Testis (tissue), 5 donors: ENCODE measurements at places on chromosomes 3 and 15.

DNA sequence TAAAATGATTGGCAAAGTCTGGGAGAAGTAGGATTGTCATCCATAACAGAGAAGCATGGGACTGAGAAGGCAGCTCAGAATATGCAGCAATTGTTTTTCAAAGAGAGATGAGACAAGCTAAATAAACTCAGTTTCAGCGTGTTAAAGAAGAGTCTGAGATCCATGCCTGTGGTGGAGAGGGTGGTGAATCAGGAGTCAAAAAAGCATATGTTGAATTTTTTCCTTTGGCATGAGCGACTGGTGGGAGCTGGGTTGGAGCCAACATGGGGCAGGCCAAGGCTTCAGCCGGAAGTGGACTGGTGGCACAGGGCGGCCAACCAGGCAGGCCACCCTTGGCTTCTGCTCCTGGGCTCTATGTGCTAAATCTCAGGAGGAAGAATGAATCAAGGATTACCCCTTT lies 102.0 kb downstream of the SST start:
- DNase-seq: no peak
- H3K27me3 ChIP-seq: no peaks in the 10 kb centered on the region
- no peak overlapping the region for H3K4me3 ChIP-seq
- H3K4me1 ChIP-seq: peaks cover 19% of the 10 kb centered on the region
- H3K27ac ChIP-seq: no peak overlapping the region

DNA sequence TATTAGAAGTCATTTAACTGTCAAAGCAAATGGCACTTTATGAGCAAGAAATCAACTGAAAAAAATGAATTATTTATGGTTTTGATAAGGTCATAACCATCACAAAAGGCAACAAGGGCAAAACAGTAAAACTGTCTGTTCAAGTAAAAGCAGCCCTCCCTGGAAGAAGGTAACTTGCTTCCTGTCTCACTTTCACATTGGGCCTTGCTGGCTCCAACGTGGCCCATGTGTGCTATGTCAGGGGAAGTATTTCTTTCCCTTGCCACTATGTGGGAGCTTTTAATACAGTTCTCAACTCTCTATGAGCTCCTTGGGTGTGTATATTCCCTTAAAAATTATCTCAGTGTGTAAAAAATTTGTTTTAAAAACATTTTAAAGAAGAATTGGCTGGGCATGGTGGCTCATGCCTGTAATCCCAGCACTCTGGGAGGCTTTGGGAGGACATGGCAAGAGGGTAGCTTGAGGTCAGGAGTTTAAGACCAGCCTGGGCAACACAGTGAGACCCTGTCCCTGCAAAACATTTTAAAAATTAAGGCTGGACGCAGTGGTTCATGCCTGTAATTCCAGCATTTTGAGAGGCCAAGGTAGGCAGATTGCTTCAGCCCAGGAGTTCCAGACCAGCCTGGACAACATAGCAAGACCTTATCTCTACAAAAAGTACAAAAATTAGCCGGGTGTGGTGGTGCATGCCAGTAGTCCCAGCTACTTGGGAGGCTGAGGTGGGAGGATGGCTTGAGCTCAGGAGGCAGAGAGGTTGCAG lies 45.2 kb upstream of the TJP1 start:
- no peaks in the 10 kb centered on the region for H3K36me3 ChIP-seq
- H3K27ac ChIP-seq: peak overlapping the region; percentile 40
- H3K27me3 ChIP-seq: no peaks in the 10 kb centered on the region
- peaks cover 66% of the 10 kb centered on the region for H3K4me1 ChIP-seq
- H3K4me3 ChIP-seq: no peak overlapping the region

- H3K4me3 ChIP-seq: no peak overlapping the region
- H3K36me3 ChIP-seq: no peaks in the 10 kb centered on the region
- no peak for DNase-seq
Measured at GRCh38 chr3:134453631-134454030, 32.2 kb downstream of the ANAPC13 start.

- H3K4me3 ChIP-seq: no peak overlapping the region
- no peaks in the 10 kb centered on the region for H3K36me3 ChIP-seq
- no peak overlapping the region for H3K27ac ChIP-seq
- DNase-seq: no peak
Measured at GRCh38 chr3:185488465-185488864, 10.4 kb downstream of the TMEM41A start.

GRCh38 chr15:25543196-25543595 lies 104.4 kb upstream of the UBE3A start:
- DNase-seq: peak; percentile 84
- no peak overlapping the region for H3K4me3 ChIP-seq
- no peaks in the 10 kb centered on the region for H3K36me3 ChIP-seq

GRCh38 chr3:134064081-134064480 lies 34.4 kb upstream of the SLCO2A1 start:
- no peak overlapping the region for H3K27ac ChIP-seq
- H3K4me1 ChIP-seq: peaks cover 14% of the 10 kb centered on the region
- H3K4me3 ChIP-seq: no peak overlapping the region
- H3K36me3 ChIP-seq: no peaks in the 10 kb centered on the region
- peak; percentile 0 for DNase-seq

GRCh38 chr3:178443634-178444033 lies 92.6 kb upstream of the KCNMB2 start:
- no peak overlapping the region for H3K27ac ChIP-seq
- no peak for DNase-seq
- H3K4me1 ChIP-seq: no peaks in the 10 kb centered on the region

GRCh38 chr15:96237002-96237401 lies 93.5 kb upstream of the NR2F2 start:
- DNase-seq: no peak
- no peak overlapping the region for H3K4me3 ChIP-seq
- H3K36me3 ChIP-seq: no peaks in the 10 kb centered on the region
- H3K27me3 ChIP-seq: no peaks in the 10 kb centered on the region
- H3K27ac ChIP-seq: no peak overlapping the region

GRCh38 chr3:45781841-45782240 lies 14.5 kb downstream of the SLC6A20 start:
- H3K27me3 ChIP-seq: no peaks in the 10 kb centered on the region
- H3K36me3 ChIP-seq: no peaks in the 10 kb centered on the region
- no peak for DNase-seq
- no peak overlapping the region for H3K4me3 ChIP-seq

DNA sequence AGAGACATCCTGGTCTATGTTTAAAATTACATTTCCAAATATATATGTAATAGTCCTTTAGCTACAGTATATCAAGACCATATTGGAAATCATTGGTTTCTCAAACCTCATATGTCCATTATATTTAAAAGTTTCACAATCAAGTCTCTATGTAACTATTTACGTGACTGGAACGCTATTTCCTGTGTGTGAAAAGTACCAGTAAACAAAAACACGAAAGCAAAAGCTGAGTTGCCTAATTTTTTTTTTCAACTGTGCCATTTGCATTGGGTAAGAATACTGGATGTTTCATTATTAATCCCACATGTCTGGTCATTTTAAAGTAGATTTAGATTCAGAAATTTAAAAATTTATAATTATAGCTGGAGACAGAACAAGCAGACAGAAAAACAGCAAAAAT lies 381.4 kb downstream of the TBC1D5 start:
- DNase-seq: no peak
- H3K27ac ChIP-seq: no peak overlapping the region
- H3K4me1 ChIP-seq: no peaks in the 10 kb centered on the region
- H3K4me3 ChIP-seq: no peak overlapping the region
- H3K27me3 ChIP-seq: no peaks in the 10 kb centered on the region
